ENCODE measurements at places on chromosomes 1 and 21.

DNA sequence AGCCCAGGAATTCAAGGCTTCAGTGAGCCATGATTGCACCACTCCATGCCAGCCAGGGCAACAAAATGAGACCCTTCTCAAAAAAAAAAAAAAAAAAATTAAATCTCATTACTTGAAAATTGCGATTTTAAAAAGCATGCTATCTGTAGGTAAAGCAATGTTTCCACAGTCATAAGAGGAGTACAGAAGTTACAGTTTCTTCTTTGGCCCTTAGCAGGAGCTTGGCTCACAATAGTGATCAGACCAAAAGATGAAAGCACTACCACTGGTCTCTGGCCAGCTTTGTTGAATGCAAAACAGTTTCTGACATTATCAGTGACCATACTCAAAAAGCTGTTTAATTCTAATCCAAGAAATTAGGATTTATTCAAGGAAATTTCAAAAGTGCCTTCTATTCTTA, 31.2 kb downstream of the VAV3 start:
- DNase-seq = no peak

DNA sequence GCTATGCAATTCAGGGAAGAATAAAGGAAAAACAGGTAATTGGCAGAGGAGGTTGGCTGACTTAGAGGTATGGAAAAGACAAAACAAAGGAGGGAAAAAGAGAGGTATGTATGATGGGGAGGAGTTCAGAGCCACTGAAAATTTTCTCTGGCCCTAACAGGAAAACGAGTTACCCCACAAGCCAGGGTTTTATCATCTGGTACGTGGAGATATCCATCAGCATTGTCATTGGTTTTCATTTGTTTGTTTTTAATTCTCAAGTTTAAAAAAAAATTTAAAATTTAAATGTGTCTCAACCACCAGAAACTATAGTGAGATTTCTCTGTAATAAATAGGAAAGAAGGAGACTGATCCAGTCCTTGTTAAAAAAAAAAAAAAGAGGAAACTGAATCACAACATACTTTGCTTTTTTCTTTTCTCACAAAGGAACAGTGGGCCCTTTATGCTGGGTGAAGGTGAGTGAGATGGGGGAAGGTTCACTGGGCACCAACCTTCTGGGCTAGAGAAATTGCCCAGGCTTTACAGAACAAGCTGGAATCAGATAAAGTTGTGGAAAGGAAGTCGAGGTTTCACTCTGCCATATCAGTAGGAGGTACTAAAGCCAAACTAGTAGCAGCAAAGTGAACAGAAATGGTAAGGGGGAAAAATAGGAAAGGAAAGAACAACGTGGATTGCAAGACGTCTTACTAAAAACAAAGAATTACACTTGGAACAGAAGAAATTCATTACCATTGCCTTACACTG, 2.7 kb downstream of the IFNAR2 start:
- DNase-seq = no peak

DNA sequence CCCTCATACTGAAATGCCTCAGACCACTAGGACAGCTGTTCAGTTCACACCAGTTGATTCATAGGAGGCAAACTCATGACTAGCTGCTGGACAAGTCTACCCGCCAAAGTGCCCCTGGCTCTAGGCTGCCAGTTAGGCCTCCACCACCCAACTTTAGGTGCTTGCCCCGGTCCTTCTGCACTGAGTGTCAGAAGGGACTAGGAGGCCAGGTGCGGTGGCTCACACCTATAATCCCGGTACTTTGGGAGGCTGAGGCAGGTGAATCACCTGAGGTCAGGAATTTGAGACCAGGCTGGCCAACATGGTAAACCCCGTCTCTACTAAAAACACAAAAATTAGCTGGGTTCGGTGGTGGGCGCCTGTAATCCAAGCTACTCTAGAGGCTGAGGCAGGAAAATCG, 18.9 kb downstream of the LY9 start:
- DNase-seq = no peak

GRCh38 chr1:34371829-34372532, 195.3 kb downstream of the C1orf94 start:
- DNase-seq = no peak

- DNase-seq = no peak
Measured at GRCh38 chr21:44927587-44928461, 7.1 kb upstream of the ITGB2 start.

DNA sequence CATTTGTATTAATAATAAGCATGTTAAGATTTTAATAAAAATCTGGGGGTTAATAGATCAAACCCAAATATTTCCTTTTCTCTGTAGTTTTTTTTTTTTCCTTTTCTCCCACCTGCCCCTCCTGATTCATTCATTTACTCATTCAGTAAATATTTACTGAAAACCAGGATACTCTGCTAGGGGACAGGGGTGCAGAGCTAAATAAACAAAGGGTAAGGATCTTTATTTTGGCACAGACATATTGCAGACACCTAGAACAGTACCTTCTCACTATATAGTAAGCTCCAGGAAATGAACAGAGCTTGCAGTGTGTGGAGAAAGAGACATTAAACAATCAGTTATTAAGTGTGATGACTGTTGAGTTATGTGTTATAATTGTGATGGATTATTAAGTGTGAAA, 60.9 kb downstream of the AK5 start:
- no peak for DNase-seq

DNA sequence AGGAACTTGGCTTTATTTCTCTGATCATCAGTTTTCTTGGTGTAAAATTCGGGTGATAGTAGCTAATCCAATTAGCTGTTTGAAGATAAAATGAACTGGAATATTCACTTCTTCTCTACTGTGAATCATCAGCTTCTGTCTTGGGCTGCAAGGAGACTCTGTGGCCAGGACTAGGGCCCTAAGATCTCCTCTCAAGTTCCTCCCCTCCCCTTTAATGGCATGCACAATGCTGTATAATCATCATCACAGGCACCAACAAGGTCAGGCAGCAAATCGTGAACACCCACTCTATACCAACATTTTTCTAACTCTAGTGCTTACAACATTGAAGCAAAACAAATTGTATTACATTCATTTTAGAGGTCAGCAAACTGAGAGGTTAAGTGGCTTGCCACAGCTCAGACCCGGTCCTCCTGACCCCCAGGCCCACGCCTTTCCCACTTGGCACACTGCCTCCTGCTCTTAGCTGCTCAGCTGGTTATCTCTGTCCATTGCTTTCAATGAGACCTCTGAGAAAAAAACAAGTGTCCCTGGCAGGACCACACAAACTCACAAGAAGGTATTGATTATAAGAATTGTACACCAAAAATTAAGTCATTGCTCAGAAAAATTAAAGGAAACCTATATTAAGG, 31.8 kb downstream of the LRRC52 start:
- DNase-seq = no peak

- no peak for DNase-seq
Measured at GRCh38 chr21:44295646-44296045, 4.2 kb upstream of the PFKL start.

GRCh38 chr21:34243562-34243961, 120.2 kb upstream of the KCNE2 start:
- DNase-seq = peak; percentile 13

DNA sequence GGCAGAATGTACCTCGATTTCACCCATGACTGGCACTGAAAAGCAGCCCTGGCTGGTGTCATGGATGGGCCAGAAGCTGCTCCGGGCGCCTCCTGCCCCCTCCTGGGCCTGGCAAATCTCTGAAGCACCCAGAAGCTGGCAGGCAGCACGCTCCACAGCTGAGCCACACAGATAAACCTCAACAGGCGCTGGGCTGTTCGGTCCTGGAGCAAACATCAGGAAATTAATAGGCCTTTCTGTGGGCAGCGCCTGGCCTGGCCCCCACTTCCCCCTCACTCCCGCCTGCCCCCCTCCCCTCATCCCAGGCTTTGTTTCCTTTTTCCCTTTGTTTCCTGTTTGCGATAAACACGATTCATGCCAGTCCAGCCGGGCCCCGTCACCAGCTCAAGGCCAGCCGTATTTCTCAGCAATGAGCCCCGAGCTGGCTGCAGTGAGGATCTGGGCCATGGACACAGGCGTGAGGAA, 20.1 kb upstream of the DISP3 start:
- DNase-seq = no peak

- DNase-seq = no peak
Measured at GRCh38 chr1:33358114-33358794, 37.4 kb upstream of the A3GALT2 start.

GRCh38 chr1:110554871-110555801, 36.2 kb upstream of the KCNA10 start:
- DNase-seq = no peak

- peak; percentile 78 for DNase-seq
Measured at GRCh38 chr1:48916130-48917069, 139.7 kb upstream of the BEND5 start.

GRCh38 chr1:43651188-43651587, 1.2 kb downstream of the KDM4A start:
- peak; percentile 78 for DNase-seq

- no peak for DNase-seq
Measured at GRCh38 chr1:172469717-172470116, 25.8 kb upstream of the PIGC start.

GRCh38 chr21:37563641-37564340, 197.2 kb downstream of the DYRK1A start:
- DNase-seq = peak; percentile 83

GRCh38 chr1:119364640-119365039, 3.9 kb upstream of the HAO2 start:
- no peak for DNase-seq

DNA sequence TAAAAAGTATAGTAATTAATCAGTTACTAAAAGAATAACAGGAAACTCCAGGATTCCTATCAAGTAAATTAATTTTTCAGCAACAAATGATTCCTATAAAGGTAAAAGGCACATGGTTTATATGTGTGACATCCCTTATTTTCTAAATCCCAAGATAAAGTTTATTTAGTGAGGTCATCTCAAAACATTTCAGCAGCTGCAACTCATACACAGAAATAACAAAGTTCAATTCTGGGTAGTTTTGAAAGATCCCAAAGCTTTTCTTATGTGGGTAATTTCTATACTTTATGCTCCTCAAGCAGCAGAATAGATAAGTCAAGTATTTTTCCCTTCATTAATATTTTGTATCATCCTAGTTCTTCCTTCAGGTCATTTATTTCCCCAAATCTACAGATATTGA, 117.7 kb downstream of the EIF4G3 start:
- no peak for DNase-seq

- peak; percentile 30 for DNase-seq
Measured at GRCh38 chr1:170168265-170168664, 22.5 kb downstream of the NTMT2 start.

- DNase-seq = no peak
Measured at GRCh38 chr1:186014370-186015037, 280.3 kb downstream of the HMCN1 start.

DNA sequence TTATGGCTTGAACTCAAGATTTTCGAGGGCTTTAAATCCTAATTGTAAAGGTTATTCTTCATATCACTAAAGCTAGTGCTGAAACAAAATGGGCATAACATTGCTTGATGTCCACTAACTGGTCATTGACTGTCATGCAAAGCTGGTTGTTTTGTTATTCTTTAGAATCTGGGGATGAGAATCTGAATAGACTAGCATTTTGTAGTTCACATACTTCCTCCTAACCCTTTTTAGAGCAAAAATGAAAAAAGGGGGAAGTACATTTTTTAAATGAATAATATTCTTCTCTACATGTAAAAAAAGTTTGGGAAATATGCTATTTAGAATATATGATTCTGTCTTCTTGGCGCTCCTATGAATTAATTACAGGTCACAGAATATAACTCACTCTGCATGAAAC, 72.2 kb upstream of the HMCN1 start:
- no peak for DNase-seq

DNA sequence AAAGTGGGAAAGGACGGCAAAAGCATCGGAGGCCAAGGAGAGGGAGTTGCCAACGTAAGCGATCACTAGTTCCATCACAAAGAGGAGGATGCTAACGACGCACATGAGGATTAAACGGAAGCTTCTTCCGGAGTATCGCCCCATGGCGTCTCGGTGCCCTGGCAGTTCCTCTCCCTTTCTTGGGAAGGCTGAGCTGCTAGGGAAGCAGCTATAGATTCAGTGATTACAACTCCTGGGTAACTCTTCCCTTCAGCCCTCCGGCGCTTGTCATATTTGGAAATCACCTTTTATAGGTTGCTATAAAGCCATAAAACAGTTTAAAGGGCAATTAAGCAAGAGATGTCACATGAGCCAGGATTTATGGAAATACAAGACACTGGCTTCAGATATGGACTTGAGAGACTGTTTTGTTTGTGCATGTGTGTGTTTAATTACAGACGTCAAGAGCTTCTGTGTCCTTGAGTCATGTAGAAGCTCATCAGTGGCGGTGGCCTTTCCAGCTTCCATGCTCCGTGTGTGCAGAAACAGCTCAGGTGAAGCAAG, 30.6 kb upstream of the SLC30A10 start:
- DNase-seq = no peak

DNA sequence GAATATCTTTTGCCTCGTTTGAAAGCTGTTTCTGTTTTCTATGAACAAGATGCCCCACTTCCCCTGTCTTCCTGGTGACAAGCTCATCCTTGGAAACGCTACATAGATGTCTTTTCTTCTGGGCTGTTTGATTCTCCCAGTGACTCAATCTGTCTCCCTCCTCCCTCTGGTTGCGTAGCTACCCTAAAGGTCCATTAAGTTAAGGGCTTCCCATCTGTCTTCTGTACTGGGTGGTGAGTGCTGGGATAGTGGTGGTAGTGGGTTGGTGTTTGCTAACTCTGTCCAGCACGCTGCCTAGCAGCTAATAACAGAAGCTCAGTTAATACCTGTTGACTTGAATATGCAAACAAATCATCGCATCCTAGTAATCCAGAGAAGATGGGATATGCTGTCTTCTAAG, 50.2 kb upstream of the GCLM start:
- no peak for DNase-seq

Measured in NCI-H748 treated with DMSO at 0.1 percent for 48 hours (cell line).